Stomach (tissue), 19 donors: ENCODE measurements at places on chromosomes 1 and 21.

DNA sequence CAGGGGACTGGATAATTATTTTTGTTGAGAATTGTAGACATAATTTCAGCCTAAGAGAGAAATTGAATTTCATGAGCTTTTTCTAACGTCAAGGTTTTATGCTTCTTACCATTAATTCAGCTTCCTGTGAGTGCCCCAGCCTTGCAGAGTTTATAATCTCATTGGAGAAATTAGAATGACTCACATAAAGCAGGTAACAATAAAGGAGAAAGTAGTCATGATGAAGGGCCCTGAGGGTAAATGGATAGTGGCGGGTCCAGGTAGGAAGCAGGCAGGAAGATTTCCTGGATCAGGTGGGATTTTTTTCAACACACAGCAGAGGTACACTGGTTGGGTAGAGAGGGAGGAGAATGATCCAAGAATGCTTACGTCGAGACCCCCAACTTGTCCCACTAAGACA lies 311.4 kb downstream of the BARHL2 start:
- no peak for DNase-seq

GRCh38 chr1:203336097-203336496 lies 14.8 kb downstream of the FMOD start:
- no peak for DNase-seq

GRCh38 chr1:203558064-203558760 lies 64.3 kb downstream of the OPTC start:
- DNase-seq, result peak; percentile 67

DNA sequence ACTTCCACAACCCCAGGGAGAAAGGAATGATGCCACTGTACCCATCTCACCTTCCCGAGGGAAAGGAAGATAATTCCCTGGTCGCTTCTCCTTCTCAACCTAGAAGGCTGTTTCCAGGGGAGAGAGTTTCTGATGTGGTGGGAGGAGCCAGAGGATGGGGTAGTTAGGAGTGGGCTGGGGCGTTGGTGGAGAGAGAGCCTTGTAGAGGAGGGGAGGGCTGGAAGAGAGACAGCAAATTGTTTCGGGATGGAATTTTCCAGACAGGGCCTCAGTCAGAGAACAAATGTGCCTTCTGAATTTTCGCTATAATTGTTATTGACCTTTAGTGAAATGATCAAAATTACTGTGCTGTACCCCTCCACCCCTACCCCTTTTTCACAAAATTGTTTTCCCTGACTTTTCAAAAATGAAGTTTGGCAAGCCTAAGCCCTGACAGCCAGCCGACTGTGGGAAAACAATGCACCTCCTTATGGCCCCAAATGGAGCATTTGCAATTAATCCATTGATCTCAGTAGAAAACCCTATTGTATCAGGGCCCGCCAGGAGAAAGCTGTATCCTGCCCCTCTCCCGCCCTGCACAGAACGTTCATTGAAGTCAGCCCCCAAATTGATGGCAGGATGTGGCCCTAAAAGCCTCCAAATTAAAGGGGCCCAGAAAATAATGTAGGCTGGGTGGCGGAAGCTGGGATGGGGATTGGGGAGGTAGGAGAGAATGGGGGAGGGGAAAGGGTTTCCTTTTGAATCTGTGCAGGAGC lies 69.1 kb upstream of the JUN start:
- DNase-seq, result no peak

GRCh38 chr1:203390298-203390697 lies 39.4 kb upstream of the FMOD start:
- no peak for DNase-seq

GRCh38 chr1:88022516-88022915 lies 661.6 kb upstream of the PKN2 start:
- DNase-seq, result peak; percentile 18

GRCh38 chr1:119664067-119664466 lies 16.0 kb upstream of the ZNF697 start:
- no peak for DNase-seq

GRCh38 chr1:68322837-68323687 lies 90.7 kb upstream of the WLS start:
- peak; percentile 33 for DNase-seq

DNA sequence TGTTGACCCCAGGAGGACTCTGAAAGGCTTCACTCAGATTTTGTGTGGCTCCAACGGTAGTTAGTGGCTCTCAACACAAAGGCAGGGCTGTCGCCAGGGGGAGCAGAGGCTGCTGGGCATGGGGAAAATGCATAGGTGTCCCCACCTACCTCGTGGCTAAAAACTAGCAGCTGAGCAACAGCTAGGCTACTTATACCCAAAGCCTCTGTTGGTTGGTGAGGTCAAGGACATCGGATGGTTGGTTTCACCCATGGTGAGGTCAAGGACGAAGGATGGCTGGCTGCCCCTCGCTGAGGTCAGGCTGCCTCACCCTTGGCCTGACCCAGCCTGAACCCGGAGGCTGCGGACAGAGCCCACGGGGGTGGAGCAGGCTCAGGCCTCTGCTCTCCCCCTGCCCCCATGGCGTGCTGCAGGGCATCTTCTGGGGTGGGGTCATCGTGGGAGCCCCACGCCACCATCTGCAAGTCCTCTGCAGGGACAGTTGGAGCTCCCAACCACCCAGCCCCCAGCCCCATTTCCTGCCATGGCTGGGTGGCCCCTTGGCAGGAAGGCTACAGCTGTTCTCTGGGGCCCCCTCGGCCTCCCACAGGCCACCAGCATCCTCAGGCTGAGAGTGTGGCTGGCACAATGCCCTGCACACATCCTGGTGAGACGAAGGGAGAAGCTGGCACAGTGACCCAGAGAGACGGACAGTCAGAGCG lies 8.5 kb upstream of the GNB1 start:
- DNase-seq, result peak; percentile 41

DNA sequence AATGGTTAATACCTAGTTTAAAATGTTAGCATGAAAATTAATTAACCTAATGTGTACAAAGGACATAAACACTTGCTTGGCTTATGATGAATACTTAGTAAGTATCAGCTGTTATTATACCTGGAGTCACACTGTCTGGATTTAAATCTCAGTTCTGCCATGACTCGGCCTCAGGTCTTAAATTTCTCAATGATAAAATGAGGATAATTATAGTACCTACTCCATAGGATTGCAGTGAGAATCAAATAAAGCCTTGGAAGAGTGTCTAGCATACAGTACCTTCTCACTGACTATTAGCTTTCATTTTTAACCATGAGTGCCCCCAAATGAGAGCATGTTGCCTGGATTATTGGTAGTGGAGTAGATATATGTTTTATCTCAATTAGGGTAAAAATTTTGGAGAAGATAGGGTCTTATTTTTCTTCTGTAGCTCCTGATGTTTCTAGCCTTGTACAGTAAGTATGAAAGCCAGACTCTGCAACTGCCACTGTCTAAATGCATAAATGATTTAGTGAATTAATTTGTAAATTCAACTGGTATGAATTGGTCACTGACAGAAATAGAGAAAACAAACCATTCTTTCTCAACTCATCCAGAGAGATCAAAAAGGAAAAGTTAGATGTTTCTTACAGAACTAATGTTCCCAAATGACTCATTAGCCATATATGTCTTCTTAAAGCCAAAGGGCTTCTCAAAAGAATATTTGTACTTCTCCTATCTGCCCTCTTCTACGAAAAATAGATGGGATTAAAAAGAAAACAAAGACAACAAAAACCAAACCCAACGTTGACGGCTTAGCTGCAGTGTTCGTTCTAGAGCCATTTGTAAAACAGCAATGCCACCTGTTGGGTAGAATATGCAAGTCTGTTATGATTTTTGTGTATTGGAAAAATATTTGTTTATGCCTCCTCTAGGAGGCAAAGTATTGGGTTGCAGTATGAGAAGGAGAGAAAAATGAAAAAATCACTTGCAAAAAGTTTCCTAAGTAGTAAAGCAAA lies 53.8 kb upstream of the MROH9 start:
- no peak for DNase-seq

DNA sequence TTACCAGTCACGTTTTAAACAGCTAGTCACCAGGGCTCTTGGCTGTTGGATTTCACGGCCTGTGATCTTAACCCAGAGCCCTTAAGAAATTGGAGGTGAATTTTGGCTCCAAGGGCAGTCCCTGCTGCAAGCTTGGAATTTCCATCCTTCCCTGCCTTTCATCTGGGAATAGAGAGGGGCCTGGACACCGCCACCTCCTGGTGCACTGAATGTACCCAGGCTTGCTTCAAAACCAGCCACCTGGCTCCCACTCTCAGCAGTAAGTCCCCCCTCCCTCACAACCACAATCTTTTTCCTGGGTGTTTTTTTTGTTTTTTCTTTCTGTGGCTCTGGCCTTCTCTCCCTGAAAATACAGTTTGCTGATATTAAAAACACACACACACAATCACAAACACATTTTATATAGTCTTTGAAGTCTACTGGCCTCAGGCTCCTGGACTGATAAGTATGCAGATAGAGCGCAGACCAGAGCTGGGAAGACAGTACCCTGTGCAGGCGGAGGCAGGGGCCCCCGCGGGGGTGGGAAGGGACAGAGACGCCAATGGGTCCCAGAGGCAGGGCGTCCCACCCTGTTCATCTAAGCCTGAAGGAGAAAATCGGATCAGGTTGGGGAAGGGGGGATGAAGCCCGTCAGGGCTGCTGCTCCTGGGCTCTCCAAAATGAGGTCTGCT lies 65.8 kb upstream of the IGSF21 start:
- DNase-seq, result no peak
